ENCODE measurements at places on chromosomes 3 and 15.
A peak's percentile ranks its signal among the peaks of the same experiment; 100 is the strongest.

DNA sequence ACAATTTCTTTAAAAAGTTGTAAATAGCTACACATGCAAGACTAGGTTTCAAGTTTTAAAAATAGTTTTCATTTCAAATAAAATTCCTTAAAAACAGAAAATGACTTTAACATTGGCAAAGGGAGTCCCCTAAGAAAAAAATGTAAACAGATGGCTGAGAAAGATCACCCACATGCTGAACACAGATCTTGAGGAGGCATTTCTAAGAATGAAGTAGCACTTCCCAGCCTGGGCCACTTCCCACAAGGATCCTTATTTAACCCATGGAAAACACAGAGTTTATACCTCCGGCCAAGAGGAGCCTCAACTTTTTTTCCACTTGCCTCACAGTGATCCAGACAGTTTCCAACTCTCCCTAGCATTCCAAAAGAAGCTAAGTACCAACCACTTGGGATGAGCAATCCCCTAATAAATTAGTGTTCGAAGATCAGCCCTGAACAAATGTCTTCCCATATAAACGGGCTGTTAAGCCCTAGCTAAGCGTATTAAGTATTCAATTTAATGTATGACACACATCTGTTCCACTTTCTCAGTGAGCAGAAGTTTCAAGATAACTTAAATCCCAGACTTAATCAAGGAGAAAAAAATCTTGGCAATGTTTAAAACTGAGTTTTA is 61.4 kb downstream of the GADL1 start:
- DNase-seq: peak; percentile 72

DNA sequence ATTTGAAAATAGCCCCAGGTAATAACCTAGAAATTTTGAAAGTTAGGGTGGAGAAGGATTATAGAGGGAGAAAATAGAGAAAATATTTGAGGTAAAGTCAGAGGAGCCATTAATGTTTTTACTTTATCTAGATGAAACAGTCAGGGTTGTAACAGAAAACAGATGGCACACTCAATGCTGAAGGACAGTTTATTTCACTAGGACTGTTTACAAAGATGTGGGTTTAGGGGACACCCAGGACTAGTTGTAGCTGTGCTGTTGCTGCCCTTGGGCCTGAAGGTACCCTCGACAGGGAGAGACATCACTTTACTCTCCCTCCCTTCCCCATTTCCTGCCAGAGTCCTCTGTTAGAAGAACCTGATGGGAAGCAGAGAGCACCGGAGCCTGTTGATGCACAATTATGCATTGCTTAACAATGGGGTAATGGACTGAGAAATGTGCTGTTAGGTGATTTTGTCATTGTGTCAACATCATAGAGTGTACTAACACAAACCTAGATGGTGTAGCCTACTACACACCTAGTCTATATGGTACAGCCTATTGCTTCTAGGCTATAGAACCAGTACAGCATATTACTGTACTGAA is 103.8 kb downstream of the GALK2 start:
- no peak for DNase-seq

DNA sequence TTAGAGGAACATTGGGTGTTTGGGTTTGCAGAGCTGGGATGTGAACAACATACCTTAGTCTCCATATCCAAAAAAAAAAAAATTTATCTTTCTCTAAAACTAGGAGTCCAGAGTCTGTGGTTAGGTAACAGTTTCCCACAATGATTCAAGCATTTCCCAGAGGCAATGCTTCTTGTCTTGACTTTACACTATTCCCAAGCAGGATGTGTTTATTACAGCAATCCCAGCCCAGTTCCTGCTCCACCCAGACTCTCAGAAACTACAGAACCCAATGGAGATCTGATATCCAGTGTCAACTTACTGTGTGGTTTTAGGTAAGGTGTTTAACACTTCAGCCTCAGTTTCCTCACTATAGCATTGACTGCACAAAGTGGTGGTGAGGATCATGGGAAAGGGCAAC is 2.3 kb upstream of the C3orf62 start:
- DNase-seq: no peak

DNA sequence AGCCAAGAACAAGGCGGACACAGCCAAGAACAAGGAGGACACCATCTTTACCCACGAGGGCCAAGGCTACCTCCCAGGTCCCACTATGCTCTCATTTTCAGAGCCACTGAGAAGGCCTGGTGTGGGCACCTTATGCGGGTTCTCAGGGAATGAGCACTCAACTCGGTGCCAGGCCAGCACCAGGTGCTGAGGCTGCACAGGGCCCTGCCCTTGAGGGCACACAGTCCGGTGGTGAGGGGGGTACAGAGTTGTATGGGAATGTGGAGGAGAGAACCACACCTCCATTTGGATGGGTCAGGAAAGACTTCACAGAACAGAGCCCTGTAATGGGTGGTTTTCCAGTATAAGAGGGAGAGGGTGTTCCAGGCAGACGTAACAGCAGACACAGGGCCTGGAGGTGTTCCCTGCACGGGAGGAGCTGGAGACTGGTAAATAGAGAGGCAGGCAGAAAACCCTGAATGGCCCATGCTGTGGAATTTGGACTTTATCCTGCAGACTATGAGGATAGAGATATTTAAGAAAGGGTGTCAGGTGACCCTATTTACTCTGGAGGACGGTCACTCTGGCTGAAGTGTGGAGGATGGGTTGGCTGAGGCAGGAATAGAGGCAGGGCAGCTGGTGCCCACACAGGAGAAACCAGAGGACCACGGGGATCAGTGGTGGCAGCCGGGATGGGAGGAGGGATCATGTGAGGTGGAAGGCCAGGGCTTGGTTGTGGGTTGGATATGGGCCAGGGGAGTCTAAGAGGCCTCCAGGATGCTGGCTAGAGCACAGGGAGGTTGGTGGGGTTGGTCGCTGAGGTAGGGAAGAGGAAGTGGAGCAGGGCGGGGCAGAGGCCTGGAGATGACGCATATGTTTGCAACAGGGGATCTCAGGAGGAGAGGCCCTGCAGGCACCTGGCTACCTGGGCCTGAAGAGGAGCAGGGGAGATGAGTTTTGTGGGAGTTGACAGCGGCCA is 34.6 kb downstream of the CRABP1 start:
- DNase-seq: no peak

GRCh38 chr3:138445236-138445635 is 10.8 kb downstream of the ESYT3 start:
- DNase-seq: no peak

DNA sequence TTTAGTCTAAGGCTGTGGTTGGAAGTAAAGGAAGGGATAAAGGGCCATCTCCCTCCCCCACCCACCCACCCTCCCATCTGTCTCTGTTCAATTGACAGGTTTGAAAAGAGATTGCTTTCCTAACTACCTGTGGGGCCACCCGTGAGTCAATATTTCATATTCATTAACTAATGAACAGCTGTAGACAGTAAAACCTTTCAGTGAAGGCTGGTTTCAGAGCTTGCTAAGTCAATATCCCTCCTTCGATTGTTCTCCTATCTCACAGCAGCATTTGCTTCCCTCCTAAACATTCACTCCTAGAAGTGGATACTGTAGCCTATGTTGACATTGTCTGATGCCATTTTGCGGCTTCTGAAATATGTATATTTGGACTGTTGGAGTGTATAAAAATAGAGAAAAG is 85.9 kb upstream of the SYNPR start:
- DNase-seq: peak; percentile 46

- DNase-seq: no peak
Measured at GRCh38 chr15:93066834-93067648, 22.0 kb downstream of the RGMA start.

DNA sequence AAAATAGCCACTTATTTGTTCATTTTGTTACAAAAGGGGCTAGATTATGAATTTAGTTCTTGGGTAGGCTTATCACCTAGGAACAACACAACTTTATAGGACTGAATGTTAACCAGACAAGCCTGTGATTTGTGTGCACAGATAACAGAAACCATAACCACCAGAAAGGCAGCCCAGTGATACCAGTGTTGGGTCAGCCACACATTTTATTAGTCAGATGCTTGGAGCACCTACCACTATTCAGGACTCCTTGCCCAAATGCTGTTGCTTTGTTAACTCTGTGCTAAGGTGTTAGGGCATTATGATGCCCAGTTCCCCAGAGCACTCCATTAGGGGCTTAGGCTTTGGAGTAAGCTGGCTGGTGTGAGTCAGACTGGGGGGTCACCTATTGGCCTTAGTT is 22.5 kb downstream of the PLCL2 start:
- DNase-seq: no peak

DNA sequence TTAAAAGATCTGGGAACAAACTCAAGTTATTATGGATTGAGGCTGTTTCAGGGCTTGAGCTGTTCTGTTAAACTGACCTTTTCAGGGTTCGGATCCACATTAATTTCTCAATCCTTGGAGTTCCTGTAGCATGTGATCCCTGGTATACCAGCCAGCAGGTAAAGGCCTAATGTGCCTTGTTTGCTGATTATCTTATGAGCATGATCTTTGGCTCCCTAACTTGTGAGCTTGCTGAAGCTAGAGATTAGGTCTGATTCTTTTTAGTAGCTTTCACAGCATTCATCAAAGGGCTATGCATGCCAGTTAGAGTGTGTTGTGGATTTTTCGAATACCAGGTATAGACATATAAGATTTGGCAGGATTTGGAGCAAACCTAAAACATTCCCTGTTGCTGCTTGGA is 10.3 kb downstream of the CORO2B start:
- DNase-seq: no peak

DNA sequence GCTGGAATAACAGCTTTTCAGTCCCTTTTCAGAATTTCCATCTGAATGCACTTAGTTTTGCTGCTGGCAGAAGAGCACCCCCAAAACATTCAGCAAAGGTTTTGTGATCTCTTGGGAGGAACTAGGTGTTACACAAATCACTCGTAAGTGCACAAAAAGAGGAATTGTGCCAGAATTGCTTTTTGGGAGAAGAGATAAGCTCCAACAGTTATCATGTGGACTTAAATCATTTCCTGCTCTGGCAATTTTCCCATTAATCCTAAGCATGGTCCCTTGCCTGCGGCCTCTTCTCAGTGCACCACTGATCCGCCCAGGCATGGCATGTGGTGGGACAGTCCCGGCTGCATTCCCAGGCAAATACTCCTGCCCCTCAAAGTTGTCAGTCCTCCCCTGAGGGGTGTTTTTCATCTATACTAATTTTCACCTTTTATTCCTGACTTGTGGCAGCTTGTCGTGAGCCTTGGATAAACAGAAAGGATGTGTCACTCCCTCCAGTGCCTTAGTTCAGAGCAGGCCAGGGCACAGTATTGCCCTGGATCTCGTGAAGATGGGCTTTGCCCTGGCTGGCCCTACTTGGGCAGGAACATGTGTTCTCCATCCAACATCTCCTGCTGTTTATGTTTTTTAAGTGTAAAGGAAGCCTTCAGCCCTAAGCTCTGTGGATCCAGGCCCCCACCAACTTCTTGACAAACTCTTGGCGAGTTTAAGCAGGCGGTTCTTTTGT is 44.6 kb upstream of the VILL start:
- no peak for DNase-seq

DNA sequence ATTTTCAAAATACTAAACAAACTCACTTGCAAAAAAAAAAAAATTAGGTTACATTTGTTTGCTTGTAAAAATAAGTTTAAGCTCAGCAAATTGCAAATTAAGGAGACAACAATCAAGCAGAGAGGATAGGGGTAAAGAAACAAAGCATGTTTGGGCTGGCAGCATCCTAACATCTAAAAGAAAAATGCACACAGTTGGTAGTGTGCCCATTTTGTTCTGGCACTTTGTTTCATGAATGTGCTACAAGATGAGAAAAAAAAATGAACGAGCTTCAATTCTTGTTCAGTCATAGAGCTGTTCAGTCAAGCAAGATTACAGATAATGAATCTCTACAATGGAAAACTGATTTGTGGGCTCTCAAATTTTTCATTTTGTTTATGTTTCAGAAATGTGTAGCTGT is 17.7 kb upstream of the ZBBX start:
- no peak for DNase-seq

- no peak for DNase-seq
Measured at GRCh38 chr3:81492040-81492439, 269.4 kb downstream of the GBE1 start.

DNA sequence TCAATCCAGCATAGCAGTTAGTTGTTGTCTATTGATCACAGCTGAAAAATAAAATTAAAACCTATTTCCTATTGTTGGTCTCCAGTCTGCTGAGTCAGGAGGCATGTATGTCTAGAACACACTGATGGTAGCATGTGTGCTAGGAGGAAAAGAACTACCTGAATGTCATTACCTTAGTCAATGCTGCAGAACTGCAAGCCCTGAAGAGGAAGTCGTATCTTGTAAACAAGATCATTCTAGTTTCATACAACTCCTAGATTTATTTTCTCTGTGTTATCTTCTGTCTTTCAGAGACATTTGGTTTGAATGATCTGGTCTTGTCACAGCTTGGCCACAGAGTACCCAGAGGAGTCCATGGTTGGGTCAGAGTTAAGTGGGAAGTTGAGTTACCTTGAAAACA is 110.0 kb upstream of the MRPL3 start:
- no peak for DNase-seq

- DNase-seq: no peak
Measured at GRCh38 chr3:74469151-74469550, 145.3 kb downstream of the CNTN3 start.

DNA sequence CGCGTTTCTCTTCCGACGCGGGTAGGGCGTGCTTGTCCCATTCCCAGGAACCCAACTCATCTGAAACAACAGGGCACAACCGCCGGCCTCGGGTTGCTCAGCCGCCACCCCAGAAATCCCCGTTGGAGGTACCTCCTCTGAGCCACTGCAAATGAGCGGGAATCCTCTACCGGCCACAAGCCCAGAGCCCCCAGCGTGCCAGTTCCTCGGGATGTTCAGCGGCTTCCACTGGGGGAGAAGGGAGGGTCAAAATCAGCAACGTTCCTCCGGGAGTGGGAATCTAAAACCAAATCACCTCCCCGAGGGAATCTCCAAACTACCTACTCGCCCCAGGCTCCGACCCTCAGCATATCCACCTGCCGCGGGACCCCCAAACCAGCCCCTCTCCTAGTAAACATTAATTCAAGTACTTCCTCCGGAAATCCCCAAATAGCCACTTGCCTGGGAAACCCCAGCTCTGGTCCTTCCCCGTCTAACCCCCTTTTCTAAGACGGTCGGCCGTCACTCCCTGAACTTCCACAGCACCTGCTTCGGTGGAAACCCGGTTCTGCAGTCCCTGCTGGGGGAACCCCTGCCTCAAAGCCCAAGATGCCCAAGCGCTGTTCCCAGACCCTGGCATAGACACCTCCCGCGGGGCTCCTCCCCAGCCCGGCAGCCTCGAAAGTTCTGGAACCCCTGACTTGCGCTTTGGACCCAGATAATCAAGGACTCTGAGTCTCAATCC is 887 bp downstream of the OXTR start:
- DNase-seq: no peak

Measured in NCI-H524 (cell line).